ENCODE measurements at places on chromosomes 5 and 9.

GRCh38 chr5:23588841-23589326 is 81.5 kb downstream of the PRDM9 start:
- no peak for DNase-seq

DNA sequence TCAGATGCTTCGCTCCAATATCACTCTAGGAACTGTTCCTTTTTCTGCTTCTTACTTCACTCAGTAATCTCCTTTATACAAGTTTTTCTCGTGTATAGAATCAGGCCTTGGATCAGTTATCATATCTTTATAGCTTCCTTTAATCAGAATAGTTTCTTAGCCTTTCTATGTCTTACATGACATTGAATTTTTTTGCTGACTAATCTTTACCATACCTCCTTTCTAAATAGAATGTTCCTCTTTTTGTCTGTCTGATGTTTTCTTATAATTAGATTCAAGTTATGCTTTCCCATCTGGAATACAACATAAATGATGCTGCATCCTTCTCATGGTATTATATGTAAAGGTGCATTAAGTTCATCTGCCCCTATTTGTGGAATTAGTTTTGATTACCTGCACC is 40.2 kb upstream of the TYRP1 start:
- no peak for DNase-seq

GRCh38 chr5:30627945-30628344 is 565.5 kb upstream of the CDH6 start:
- no peak for DNase-seq

DNA sequence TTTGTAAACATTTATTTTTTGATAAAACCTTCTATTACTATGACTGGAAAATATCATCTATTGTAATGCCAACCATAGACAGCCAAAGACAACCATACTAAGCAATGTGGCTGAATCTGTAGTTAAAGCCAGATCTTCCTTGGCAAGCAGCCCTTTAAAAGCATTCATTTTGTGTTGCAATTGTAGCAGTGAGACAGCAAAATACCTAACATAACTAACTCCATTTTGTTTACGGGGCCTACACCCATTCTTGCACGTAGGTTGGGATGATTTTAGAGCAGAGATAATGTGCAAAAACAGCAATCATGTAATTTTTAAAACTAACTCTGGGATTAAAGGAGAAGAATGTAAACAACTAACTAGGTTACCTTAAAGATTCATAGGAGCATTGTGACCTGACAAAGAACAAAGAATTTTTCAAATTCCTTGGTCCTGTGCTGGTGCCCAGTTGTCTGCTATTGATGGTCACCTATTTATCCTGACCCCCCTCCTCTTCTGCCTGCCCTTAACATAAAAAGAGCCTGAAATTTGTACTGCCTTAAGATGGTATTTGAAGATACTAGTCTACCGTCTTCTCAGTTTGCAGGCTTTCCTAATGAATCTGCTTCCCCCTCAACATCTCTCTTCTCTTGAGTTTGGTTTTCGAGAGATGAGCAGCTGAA is 10.6 kb downstream of the IFNA1 start:
- DNase-seq, result no peak

- DNase-seq, result no peak
These were observed 554.8 kb downstream of the BNC2 start for GRCh38 chr9:16315720-16316119.

DNA sequence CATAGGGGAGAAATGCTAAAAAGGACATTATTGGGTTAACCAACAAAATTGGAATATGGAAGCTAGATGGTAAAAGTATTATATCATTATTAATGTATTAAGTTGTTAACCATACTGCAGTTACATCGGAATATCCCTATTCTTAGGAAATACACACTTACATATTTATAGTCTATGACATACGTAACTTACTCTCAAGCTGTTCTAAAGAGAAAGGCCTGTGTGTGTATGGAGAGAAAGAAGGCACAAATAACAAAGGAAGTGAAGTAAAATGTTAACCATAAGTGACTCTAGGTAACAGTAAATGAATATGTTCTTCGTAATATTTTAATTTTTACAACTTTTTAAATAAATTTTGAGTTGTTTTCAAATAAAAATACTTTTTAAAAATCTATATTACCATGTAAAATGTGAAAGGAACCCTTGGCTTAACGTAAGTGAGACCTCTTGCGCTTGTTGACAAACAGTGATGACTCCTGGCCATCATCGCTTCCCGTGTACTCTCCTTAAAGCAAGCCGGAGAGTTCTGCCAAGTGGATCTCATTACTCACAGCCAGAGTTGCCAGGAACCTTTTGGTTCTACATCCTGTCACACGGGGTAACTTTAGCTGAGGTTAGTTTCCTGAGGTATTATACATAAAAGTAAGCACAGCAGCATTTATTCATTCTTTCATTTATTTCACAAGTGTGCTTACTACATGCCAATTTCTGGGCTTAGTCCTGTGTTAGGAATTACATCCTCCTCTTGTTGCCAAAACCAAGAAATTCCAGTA is 165.4 kb downstream of the EPB41L4A start:
- DNase-seq, result no peak

GRCh38 chr9:16029046-16029615 is 476.3 kb downstream of the CCDC171 start:
- DNase-seq, result no peak

DNA sequence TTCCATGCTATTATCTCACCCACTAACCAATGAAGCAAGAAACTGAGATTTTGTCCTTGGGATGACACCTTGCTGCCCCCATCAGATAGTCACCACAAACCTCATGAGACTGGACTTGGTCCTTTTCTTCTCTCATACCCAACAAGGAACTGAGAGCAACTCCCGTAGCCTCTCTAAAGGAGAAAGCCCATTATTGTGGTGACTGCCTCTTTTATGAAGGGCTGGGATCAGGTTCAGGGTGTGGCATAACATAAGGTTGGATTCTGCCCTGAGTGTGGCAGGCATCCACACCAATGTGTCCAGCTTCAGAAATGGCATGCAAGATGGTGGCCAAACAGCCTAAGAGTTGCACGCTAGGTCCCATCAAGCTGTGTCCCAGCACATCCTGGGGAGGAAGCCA is 1.3 kb upstream of the ACTL7A start:
- no peak for DNase-seq

- DNase-seq, result no peak
These were observed 37.6 kb downstream of the C9orf57 start for GRCh38 chr9:72022841-72023240.

DNA sequence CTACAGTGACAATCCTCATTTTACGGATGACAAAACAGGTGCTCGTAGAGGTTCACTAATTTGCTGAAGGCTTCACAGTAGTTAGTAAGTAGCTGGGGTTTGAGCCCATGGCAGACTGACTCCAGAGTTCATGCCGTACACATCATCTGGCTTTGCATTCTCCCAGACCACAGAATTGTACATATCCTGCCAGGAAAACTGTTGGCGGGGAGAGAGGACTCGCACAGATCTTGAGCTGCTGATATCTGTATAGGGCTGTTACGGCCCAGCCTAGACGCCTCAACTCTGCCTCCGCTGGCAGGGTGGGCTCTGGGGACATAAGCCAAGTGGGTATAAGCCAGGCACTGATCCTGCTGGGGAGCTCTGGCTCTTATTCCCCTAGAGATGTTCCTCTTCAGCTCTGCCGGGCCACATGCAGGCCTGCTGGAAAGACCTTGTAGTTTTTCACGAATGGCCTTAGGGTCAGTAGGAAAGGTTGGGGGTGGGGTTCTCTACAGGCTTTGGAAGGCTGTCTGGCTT is 16.3 kb downstream of the LARP1 start:
- no peak for DNase-seq

- no peak for DNase-seq
These were observed 129.8 kb downstream of the SLC12A2 start for GRCh38 chr5:128213340-128213739.

DNA sequence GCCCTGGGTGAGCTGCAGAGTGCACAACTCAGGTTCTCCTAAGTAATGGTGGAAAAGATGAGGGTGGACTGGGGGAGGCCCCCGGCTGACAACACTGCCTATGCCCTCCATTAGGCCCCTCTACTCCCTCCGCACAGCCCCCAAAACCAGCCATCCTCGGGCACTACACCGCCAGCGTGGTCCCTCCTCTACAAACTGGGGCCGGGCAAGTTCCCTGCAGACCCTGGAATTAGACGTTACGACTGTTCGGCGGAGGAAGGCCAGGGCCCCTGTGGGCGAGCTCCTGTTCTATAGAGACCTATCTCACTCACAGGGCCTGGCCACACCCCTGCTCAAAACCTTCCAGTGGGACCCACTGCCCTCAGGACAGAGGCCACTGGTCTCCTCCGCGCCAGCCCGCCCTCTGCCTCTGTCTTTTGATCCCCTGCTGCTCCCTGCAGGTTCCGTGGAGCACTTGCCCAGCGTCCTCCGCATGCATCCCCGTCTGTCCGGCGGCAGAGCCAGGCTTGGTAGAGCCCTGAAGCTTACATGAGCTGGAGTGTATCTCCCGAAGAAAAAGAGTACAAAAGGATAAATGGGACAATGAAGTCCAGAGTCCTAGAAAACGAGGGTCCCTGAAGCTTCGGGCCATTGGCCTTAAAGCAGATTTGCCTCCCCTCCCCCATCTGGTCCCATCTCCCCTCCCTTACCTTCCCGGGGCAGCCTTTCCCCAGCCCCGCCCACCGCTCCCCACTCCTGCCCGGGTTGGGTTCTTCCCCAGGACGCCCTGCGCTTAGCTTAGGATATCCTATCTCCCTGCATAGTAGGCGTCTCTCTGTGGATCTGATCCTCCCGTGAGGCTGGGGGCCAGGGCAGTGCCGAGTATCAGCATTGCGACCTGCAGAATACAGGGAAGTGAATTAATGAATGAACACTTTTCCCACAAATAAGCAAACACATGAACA is 71.3 kb downstream of the HRH2 start:
- no peak for DNase-seq

- DNase-seq, result no peak
These were observed 4.0 kb downstream of the RNF183 start for GRCh38 chr9:113298924-113299770.

DNA sequence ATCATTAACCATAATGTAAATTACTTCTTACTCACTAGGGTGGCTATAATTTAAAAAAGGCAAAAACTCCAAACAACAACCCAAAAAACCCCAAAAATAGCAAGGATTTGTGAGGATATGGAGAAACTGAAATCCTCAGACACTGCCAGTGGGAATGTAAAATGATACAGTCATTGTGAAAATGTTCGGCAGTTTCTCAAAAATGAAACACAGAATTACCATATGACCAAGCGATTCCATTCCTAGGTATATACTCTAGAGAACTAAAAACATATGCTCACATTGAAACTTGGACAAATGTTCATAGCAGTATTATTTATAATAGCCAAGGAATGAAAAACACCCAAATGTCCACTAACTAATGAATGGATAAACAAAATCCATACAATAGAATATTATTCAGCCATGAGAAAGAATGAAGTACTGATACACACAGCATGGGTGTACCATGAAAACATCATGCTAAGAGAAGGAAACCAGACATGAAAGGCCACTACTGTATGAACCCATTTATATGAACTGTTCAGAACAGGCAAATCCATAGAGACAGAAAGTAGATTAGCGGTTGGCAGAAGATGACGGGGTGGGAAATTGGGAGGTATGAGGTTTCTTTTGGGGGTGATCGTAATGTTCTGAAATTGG is 119.1 kb downstream of the MAPKAP1 start:
- DNase-seq, result no peak

- DNase-seq, result no peak
These were observed 204.6 kb upstream of the CD180 start for GRCh38 chr5:67401172-67401571.

DNA sequence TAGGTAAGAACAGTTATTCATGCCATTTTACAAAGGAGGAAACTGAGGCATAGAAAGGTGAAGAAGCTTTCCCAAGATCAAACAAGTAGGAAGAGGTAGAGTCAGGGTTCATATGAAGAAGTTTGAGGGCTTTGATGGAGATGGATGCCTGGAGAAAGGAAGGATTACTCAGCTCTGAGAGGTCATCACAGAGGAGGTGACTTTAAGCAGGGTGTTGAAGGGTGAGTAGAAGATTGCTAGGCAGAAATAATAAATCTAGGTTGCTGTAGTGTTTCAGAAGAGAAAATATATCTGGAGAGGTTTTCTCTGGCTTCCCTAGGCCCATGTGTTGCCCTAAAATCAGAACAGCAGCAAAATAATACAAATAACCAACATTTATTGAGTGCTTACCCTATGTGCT is 196.3 kb downstream of the PALM2AKAP2 start:
- DNase-seq, result no peak

DNA sequence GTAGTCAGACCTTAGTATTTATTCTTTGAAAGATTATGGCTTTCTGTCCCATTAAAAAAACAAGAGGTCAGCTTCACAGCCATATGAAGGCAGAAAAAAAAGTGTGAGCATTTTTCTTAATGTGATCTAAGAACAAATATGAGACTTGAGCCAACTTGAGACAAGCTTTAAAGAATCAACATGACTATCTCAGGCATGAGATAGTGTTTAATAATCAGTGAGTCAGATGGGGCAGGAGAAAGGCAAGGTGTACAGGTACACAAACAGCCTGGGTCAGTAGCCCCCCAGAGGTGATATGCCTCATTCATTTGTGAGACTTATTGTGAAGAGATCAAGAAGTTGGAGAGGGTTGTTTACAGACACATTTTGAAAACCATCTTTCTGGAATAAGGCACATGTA is 83.6 kb downstream of the GDNF start:
- no peak for DNase-seq

GRCh38 chr9:9054354-9054992 is 1254.9 kb upstream of the DMAC1 start:
- DNase-seq, result no peak

GRCh38 chr5:172417983-172418630 is 36.2 kb downstream of the SH3PXD2B start:
- DNase-seq, result no peak

DNA sequence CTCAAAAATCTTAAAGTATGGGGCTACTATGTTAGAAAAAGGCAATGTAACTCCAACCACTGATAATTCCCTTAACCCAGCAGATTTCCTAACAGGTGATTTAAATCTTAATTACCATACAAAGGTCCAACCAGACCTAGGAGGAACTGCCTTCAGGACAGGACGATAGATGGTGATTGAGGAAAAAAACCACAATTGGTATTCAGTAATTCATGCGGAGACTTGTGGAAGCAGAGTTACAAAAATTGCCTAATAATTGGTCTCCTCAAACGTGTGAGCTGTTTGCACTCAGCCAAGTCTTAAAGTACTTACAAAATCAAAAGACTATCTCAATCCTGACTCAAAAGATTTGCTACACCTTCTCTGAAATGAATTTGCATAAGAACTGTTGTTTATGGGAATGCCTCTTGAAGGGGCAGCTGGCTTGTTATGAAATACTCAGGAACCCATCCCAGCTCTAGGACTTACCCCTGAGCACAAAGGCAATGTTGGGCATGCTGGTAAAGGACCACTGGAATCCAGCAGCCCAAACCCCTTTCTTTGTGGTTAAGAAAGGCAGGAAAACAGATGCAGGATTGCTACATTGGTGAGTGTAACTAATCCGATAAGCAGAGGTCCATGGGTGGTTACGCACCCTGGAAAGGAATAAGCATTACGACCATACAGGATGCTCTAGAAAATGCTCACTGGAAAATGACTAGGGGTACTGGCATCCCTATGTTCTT is 26.7 kb upstream of the EPB41L4A start:
- no peak for DNase-seq
